Lower lobe of right lung (tissue), 2 donors: ENCODE measurements at places on chromosomes 7 and 10. TPM values are rescaled to one million over a fixed set of nuclear protein-coding genes. Genes with fewer than 3 reads are reported as not detected.
A peak's percentile ranks its signal among the peaks of the same experiment; 100 is the strongest.

DNA sequence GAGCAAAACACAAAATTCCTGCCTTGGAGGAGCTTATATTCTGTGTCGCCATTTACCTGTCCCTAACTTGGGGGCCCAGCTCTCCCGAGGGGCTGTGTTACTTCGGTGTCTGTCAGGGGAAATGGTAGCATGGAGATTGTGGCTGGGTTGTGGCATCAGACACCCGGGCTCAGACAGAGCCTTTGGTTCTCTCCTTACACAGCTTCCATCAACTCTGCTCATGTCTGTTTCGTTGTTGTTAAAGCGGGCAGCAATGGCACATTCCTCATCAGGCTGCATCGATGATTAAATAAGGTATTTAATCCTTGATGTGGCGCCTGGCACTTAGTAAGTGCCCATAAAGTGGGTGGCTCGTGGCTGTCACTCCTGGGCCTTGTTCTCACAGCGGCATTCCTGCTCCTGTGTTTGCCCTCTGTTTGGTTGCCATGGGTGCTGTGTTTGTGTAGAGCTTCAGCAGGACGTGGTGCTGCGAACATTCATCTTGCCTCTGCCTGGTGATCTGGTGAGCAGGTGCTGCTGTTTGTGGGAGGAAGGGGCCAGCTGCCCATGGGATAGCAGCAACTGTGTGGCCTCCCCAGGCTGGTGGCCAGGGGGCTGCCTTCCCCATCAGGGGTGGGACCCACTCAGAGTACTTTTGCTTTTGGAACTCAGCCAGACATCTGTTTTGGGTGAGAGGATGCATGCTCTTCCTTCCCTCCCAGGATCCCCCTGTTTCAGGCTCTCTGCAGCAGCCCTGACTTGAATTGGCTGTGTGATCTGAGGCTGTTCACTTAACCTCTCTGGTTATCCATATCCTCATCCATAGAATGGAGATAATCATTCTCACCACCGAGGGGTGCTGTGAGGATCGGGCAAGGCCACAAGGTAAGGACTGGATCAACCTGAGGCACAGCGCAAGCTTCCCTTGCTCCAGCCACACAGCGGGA lies 207.2 kb upstream of the SVIL start:
- DNase-seq: peak; percentile 75
- no peak overlapping the region for H3K4me3 ChIP-seq
- H3K36me3 ChIP-seq: no peaks in the 10 kb centered on the region
- peaks cover 18% of the 10 kb centered on the region for H3K4me1 ChIP-seq
- H3K27me3 ChIP-seq: no peaks in the 10 kb centered on the region

The OR2A7 gene
- total RNA-seq: 12.1 TPM

DNA sequence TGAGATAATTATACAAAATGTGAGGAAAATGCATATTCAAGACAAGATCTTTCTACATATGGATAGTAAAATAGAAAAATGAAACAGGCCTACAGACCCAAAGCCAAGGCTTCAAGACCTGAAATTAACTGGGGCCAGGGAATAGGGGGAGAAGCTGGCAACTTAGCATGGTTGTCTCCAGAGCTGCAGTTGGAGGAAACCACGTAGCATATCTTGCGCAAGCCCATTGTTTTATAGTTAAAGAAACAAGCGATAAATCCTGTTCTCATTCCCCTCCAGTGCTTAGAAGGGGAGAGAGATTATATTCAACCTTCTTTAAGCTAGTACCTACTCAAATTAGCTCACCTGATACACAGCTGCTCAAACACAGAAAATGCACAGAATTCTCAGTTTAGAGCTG lies 197.1 kb downstream of the SORCS1 start:
- no peak for DNase-seq
- H3K4me3 ChIP-seq: no peak overlapping the region
- no peaks in the 10 kb centered on the region for H3K36me3 ChIP-seq
- H3K27me3 ChIP-seq: no peaks in the 10 kb centered on the region
- no peaks in the 10 kb centered on the region for H3K4me1 ChIP-seq

DNA sequence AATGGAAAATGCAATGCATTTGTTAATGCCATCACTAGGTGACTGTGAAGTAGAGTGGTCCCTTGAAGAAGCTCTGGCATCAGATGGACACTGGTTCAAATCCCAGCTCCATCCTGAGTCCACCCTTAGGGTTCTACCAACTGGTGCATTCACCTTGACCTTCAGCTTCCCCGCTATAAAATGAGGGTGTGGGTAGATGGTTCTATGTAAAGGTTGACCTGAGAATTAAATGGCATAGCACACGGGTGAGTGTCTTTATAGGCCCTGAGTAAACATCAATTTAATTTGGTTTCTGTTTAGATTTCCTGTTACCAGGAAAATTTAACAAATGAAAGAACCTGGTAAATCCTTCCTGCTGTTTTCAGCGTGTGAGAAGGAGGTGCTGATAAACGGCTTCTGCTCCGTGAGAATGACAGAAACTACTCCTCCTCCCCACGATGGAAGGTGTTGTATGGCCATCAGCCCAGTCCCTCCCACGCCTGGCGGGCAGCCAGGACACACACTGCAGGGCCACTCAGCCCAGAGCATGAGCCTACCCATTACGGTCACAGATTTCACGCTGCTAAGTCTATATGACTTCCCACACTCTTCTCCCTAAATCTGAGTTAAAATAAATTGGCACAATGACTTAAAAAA lies 210.1 kb downstream of the TNS3 start:
- H3K4me1 ChIP-seq: peaks cover 12% of the 10 kb centered on the region
- no peak overlapping the region for H3K4me3 ChIP-seq
- peaks cover 27% of the 10 kb centered on the region for H3K36me3 ChIP-seq
- H3K27me3 ChIP-seq: no peaks in the 10 kb centered on the region
- DNase-seq: peak; percentile 85

- H3K27ac ChIP-seq: no peak overlapping the region
- no peak overlapping the region for H3K4me3 ChIP-seq
- H3K4me1 ChIP-seq: peaks cover 23% of the 10 kb centered on the region
- no peaks in the 10 kb centered on the region for H3K36me3 ChIP-seq
- no peaks in the 10 kb centered on the region for H3K27me3 ChIP-seq
Observed at GRCh38 chr7:73715648-73716317, 3.7 kb downstream of the STX1A start.

The RNF133 gene
- total RNA-seq: 1.0 TPM

DNA sequence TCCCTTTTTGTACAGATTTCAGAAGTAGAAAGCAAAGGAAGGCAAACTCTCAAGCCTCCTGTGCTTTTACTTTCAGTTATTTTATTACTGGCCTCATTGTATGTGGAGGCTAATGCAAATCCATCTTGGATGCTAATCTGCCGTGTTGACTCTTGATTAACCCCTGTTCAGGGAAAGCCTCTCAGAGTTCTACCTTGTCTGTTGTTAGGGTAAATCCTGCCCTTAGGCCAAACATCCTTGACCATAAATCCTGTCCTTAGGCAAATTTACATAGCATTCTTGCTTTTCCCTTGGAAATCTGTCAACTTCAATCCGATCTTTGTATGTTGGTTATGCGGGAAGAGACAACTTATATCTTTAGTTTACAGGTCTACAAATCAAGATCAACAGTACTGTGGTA lies 709.9 kb upstream of the LRRTM3 start:
- no peaks in the 10 kb centered on the region for H3K27me3 ChIP-seq
- DNase-seq: no peak
- no peak overlapping the region for H3K27ac ChIP-seq
- H3K36me3 ChIP-seq: no peaks in the 10 kb centered on the region

GRCh38 chr7:106220307-106220706 lies 64.5 kb downstream of the NAMPT start:
- no peaks in the 10 kb centered on the region for H3K36me3 ChIP-seq
- H3K4me1 ChIP-seq: peaks cover 40% of the 10 kb centered on the region
- H3K27me3 ChIP-seq: no peaks in the 10 kb centered on the region
- no peak overlapping the region for H3K27ac ChIP-seq
- no peak for DNase-seq

The CFAP69 gene
- total RNA-seq: 8.4 TPM

DNA sequence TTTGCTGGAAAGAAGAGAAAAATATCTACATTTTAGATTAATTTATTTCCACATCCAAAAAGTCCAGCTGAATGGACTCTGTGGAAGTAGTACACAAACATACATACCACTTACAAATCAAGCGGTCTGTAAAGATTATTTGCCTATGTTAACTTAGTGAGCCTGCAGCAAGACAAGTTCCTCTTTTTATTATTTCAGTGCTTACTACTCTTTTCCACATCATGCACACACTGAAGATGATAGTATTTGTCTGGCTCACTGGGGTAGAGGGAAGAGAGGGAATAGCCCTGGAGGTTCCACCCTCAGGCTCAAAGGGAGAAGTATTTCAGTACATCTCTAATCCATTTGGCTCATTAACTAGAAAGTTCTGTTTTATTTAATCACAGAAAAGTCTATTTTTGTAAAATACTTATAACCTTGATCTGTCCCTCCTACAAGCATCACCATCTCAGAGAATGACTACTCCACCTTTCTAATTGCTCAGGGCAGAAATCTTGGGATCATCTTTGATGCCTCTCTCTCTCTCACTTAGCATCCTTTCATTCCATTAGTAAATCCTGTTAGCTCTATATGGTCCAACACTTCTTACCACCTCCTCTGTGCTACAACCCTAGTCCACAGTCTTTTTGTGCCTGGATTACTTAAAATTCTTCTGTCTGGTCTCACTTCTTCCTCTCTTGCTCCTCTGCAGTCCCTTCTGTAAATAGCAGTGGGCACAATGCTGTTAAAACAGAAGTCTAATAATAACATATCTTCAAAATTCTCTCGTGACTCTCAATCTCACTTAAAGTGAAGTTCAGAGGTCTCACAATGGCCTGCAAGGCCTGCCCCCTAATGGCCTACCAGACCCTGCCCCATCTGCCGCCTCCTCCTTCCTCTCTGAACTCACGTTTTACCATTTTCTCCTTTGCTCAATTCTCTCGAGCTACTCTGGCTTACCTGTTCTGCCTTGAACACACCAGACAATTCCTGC lies 64.3 kb upstream of the CCDC6 start:
- H3K4me3 ChIP-seq: no peak overlapping the region
- no peak for DNase-seq
- H3K27me3 ChIP-seq: no peaks in the 10 kb centered on the region
- H3K4me1 ChIP-seq: no peaks in the 10 kb centered on the region
- H3K27ac ChIP-seq: no peak overlapping the region

The PIK3CG gene
- total RNA-seq: 14.9 TPM

The MYL10 gene
- total RNA-seq: not detected

DNA sequence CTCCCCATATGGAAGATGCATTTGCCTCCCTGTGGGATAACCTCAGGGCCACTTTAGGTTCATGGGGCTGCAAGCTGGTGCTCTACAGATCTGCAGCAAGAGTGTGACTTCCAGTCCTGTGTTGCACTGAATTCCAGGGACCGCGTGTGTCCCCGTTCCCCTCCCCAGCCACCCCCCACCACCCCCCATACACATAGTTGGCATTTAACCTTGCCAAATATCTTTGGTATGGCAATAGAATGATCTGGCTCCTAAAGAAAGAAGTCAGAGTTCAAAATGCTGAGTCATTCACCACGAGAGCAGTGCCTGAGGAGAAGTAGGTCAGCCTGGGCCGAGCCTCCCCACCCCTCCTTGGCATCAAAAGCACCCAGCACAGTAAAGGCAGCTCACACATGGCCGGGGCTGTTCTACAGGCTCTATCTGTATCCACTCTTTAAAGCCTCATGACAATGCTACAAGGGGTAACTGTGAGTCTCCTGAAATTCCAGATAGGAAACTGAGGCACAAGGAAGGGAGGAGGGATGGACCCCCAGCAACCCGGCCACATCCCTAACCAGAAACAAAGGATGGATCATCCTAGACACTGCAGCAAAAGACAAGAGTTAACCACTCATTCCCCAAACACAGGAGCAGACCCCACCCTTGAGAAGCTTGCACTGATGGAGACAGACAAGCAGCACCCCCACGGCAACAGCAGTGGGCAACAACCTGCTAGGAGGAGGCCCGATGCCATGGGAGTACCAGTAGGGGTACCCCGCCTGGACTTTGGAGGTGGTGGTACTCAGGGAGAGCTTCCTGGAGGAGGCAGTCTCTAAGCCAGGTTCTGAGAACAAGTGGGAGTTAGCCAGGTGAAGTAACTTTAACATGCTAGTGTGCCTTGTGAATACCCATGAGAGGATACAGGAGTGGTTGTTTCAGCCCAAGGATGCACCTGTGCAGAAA lies 70.3 kb upstream of the NANOS1 start:
- H3K27ac ChIP-seq: no peak overlapping the region
- peaks cover 23% of the 10 kb centered on the region for H3K4me1 ChIP-seq
- peak; percentile 66 for DNase-seq
- no peaks in the 10 kb centered on the region for H3K36me3 ChIP-seq
- H3K4me3 ChIP-seq: no peak overlapping the region

- no peak overlapping the region for H3K27ac ChIP-seq
- H3K36me3 ChIP-seq: no peaks in the 10 kb centered on the region
- no peak overlapping the region for H3K4me3 ChIP-seq
- no peaks in the 10 kb centered on the region for H3K27me3 ChIP-seq
- no peaks in the 10 kb centered on the region for H3K4me1 ChIP-seq
Observed at GRCh38 chr10:18086746-18087145, 53.5 kb upstream of the CACNB2 start.

The DIP2C gene
- total RNA-seq: 15.1 TPM

DNA sequence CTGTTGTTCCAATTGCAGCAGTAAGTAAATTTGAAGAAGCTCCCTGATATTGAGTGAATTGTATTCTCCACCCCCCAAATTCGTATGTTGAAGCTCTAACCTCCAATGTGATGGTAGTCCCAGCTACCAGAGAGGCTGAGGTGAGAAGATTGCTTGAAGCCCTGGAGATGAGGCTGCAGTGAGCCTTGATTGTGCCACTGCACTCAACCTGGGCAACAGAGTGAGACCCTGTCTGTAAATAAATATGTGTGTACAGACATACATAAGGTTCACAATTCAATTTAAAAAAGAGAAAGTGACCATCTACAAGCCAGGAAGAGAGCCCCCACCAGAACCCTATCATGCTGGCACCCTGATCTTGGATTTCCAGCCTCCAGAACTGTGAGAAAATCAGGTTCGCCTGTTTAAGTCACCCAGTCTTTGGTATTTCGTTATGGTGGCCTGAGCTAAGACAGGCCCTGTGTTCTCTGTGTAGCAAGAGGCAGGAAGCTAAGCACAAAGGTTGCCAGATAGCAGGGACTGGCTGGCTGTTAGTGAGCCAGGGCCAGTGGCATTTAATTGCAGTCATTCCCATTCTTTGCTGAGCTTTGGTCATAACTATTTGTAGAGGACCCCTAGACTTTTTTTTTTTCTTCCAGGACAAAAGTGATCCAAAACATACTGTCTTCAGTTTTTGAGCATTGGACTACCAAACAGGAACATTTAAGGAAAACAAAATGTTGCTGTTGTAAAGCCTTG lies 45.6 kb downstream of the AUTS2 start:
- no peak overlapping the region for H3K4me3 ChIP-seq
- H3K4me1 ChIP-seq: peaks cover 6% of the 10 kb centered on the region
- no peak for DNase-seq
- H3K36me3 ChIP-seq: no peaks in the 10 kb centered on the region

The ANXA8L1 gene
- total RNA-seq: 15.7 TPM
